ENCODE measurements at places on chromosomes 5 and 9.

- no peak for DNase-seq
Observed at GRCh38 chr9:16133556-16134227, 580.8 kb downstream of the CCDC171 start.

DNA sequence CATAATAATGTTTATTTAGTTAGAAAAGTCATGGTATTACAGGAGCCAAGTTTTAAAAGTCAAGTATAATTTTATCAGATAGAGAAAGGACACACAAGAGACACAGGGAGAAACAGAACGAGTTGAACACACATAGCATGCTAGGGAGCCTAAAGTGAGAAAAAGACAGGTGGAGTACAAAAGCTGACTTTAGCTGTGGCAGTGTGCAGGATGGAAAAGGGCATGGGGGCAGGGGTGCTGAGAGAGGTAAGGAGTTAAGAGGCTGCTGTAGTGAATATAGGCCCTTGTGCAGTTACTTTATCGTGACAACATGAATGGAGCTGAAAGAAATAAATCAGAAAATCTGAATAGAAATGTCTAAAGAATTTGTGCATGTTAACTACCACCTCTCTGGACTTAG is 18.0 kb downstream of the HMGCS1 start:
- no peak for DNase-seq

DNA sequence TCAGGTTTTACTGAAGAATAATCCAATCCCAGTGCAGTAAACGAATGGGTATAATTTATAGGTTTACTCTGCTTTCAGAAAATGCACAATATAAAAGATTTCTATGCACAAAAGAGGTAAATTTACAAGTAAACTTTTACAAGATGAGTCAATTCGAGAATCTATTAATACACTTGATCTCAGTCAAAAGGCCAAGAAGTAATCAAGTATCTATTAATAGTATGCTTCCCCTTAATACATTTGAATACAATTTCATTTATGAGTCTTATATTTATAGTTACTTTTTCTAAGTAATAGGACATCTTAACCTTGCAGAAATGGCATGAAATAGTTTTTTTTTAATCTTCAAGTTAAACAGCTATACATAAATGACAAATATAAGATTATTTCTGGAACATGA is 355.2 kb upstream of the EFNA5 start:
- DNase-seq = no peak

DNA sequence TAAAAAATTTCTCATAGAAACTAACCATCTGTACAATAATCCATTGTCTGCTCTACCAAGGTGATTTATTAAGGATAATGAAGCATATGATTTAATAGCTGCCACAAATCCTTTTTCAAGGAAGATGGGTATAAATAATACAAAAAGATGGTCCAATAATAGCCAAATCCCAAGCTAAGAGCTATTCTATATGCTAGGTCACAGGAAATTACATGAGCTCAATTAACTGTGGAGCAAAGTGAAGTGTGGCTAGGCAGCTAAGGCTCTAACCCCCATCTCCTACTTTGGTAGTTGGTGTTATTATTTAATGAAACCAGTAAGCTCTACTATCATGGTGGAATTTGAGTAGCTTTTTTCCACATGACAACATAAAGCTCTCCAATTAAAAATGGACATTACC is 1045.0 kb upstream of the DMAC1 start:
- DNase-seq = no peak

DNA sequence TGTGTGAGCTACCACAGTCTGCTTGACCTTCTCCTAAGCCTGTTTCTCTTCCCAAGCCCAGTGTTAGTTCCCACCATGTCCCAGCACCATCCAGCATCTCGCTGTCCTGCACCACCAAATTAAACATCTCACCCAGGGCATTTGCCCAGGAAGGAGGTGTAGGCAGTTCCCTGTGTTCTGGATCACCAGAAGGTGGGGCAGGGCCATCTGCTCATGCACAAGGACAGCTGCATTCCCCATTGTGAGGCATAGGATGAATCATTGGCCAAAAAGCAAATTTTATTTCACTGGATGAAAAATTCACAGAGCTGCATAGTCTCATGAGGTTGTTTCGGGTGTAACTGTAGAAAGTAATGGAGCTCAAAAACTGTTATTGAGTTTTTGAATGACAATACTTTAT is 89.5 kb upstream of the GRIA1 start:
- no peak for DNase-seq

DNA sequence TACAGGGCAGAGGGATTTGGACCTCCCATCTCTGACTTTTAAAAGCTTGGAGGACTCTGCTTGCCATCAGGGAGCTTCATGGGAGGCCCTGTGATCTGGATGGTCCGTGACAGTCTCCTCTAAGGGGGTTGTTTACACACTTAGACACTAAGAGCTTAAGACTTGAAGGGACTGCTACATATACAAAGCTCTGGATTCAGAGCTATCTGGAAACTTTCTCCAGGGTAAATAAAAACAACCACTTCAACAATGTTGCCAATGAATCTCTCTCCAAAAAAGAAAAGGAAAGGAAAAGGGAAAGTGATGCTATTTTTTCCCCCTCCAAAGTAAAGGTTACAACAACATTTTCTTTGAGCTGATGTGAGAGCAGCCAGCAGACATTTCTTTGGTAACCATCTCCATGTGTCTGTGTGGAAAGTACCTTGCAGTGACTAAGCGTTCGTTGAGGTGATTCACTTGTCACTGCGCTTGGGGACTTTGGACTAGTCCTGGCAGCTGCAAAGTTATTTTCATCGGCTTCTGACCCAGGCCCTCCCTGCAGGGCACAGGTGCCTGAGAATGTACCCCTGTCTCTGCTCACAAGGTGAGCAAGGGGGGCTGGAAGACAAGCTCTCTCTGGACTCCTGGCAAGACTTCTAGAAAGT is 262.1 kb upstream of the KLF4 start:
- no peak for DNase-seq

- DNase-seq = no peak
Observed at GRCh38 chr9:137545123-137545522, 5.1 kb downstream of the PNPLA7 start.

DNA sequence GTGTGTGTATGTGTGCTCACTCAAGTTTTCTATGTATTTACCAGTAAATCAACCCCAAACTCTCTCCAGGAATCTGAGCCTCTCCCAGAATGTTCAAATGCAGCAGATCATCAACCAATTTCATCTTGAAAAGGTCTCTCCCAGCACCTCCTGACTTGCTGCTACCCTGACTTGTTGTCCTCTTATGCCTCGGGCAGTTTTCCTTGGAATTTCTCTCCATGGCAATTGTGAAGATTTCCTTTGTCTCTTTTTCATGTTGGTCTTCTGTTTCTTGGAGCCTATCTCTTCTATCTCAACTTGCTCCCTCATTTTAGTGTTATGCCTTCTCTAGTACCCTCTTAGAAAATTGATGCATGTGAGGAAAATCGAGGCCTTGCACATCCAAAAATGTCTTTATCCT is 303.6 kb upstream of the KIF2A start:
- no peak for DNase-seq
